Esophagus muscularis mucosa (tissue), 4 donors: ENCODE measurements at places on chromosomes 12 and 14. TPM values are rescaled to one million over a fixed set of nuclear protein-coding genes. Genes with fewer than 3 reads are reported as not detected.

The KCNK13 gene
- 0.33 TPM for total RNA-seq

The SOAT2 gene
- total RNA-seq = not detected

The RTN1 gene
- total RNA-seq = 10.9 TPM

- no peaks in the 10 kb centered on the region for H3K27me3 ChIP-seq
- H3K27ac ChIP-seq = no peak overlapping the region
- no peak for DNase-seq
- no peaks in the 10 kb centered on the region for H3K36me3 ChIP-seq
Measured at GRCh38 chr12:106942775-106943174, 12.9 kb upstream of the TMEM263 start.

DNA sequence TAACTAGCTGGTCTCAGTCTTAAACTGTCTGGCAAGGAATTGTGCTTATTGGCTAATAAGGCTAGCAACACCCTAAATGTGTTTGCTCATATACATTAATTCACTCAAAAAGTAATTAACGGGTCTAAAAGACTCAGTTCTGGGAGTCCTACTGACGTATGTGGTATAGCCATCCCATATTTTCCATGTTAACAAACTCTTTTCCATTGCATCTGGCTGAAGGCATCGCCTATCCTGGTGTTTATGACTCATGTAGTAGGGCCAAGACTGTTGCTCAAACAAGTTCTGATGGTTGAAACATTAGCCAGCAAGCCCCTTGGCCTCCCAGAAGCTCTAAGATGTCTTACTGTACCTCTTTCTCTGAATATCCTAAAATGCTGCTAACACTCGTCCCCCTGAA, 98.5 kb downstream of the PHLDA1 start:
- no peaks in the 10 kb centered on the region for H3K36me3 ChIP-seq
- no peaks in the 10 kb centered on the region for H3K27me3 ChIP-seq
- peaks cover 12% of the 10 kb centered on the region for H3K4me1 ChIP-seq

DNA sequence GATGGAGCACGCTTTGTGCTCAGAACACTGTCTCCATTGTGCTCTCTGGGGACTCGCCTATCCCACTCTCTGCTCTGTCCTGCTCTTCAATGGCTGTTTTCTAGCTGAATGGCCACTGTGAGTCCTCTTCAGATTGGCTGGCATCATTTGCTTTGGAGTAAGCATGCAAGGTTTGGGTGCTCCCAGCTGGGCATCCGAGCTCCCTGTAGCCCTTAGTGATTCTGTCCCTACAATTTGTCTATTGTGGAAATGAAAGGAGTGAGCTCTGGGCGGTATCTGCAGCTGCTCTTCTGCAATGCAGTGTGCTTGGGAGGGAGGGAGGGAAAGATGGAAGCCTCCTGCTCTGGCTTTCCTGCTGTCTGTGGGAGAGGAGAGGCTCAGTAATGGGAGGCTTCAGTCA, 84.8 kb downstream of the SMOC1 start:
- no peak overlapping the region for H3K27ac ChIP-seq
- no peaks in the 10 kb centered on the region for H3K36me3 ChIP-seq
- no peak for DNase-seq
- no peaks in the 10 kb centered on the region for H3K4me1 ChIP-seq
- no peak overlapping the region for H3K4me3 ChIP-seq

- H3K27me3 ChIP-seq = no peaks in the 10 kb centered on the region
- H3K27ac ChIP-seq = no peak overlapping the region
- H3K36me3 ChIP-seq = no peaks in the 10 kb centered on the region
- no peak overlapping the region for H3K4me3 ChIP-seq
- H3K4me1 ChIP-seq = peaks cover 31% of the 10 kb centered on the region
- DNase-seq = no peak
Measured at GRCh38 chr12:95762123-95762785, 28.3 kb downstream of the NTN4 start.

DNA sequence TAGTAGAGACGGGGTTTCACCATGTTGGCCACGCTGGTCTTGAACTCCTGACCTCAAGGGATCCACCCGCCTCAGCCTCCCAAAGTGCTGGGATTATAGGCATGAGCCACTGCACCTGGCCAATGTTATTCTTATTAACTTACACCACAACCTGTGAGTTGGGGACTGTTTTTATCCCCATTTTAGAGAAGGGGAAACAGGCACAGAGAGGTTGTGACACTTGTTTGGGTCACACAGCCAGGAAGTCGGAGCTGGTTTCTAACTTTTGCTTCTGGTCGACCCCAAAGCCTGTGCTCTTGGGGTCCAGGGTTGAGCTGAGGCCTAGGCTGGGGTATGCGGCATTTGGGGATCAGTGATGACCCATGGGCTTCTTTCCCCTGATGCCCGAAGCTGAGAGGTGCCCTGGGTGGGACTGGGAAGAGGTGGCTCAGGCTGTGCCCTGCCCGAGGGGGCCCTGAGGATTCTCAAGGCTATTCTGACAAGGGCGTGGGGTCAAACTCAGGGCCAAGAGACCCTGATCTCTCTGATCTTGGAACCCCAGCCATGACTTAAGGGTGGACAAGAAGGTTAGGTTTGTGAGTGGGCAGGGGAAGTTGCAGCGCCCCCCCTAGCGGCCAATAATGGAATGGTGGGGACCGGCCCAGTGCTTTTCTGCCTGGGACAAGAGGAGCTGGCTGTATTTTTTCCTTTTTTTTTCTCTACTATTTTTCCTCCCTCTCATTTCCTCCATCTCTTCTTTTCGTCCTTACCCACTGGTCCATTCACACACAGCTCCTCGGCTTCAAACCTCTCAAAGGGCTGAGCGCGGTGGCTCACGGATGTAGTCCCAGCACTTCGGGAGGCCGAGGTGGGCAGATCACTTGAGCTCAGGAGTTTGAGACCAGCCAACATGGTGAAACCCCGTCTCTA, 3.0 kb downstream of the SDSL start:
- DNase-seq = no peak
- peaks cover 15% of the 10 kb centered on the region for H3K4me1 ChIP-seq
- H3K27ac ChIP-seq = no peak overlapping the region
- H3K27me3 ChIP-seq = peaks cover 10% of the 10 kb centered on the region

GRCh38 chr14:44162197-44162596, 344.9 kb downstream of the FSCB start:
- no peak overlapping the region for H3K4me3 ChIP-seq
- H3K27me3 ChIP-seq = no peaks in the 10 kb centered on the region
- H3K36me3 ChIP-seq = no peaks in the 10 kb centered on the region
- no peak for DNase-seq
